ENCODE measurements at places on chromosomes 12 and 14. TPM values are rescaled to one million over a fixed set of nuclear protein-coding genes. Genes with fewer than 3 reads are reported as not detected.

Gene SLC39A5
- 0.98 TPM for total RNA-seq

Gene CLEC9A
- total RNA-seq, result not detected

Gene ACTN1
- 75.0 TPM for total RNA-seq

GRCh38 chr12:120847814-120848213 lies 56.3 kb downstream of the SPPL3 start:
- no peaks in the 10 kb centered on the region for H3K27me3 ChIP-seq
- no peak overlapping the region for H3K4me3 ChIP-seq
- H3K27ac ChIP-seq, result peak overlapping the region; percentile 62

Gene TMEM253
- total RNA-seq, result 0.44 TPM

All from breast epithelium (tissue), 4 donors.